ENCODE measurements at places on chromosomes 16 and 17. TPM values are rescaled to one million over a fixed set of nuclear protein-coding genes. Genes with fewer than 3 reads are reported as not detected.

MAPK7 gene
- 29.1 TPM for total RNA-seq

SULT1A2 gene
- total RNA-seq = not detected

AANAT gene
- total RNA-seq = 18.0 TPM

GDPD1 gene
- 15.1 TPM for total RNA-seq

ALG1 gene
- total RNA-seq = 19.8 TPM

HOXB5 gene
- total RNA-seq = not detected

CPHXL2 gene
- total RNA-seq = not detected

KATNB1 gene
- total RNA-seq = 30.8 TPM

UNKL gene
- 32.5 TPM for total RNA-seq

TLCD3A gene
- total RNA-seq = 14.9 TPM

CBFA2T3 gene
- total RNA-seq = 5.6 TPM

FAM83G gene
- 3.2 TPM for total RNA-seq
